Activated CD8-positive, alpha-beta memory T cell treated with anti-CD3 and anti-CD28 coated beads for 1 hour (primary cell): ENCODE measurements at places on chromosomes 5 and 9.

- DNase-seq = no peak
Observed at GRCh38 chr5:112480501-112480900, 61.4 kb upstream of the EPB41L4A start.

GRCh38 chr9:128045831-128046230 is 21.3 kb downstream of the NAIF1 start:
- DNase-seq = no peak

- no peak for DNase-seq
Observed at GRCh38 chr5:96859375-96859774, 16.9 kb upstream of the ERAP2 start.

GRCh38 chr5:173752653-173753052 is 135.5 kb upstream of the CPEB4 start:
- no peak for DNase-seq

DNA sequence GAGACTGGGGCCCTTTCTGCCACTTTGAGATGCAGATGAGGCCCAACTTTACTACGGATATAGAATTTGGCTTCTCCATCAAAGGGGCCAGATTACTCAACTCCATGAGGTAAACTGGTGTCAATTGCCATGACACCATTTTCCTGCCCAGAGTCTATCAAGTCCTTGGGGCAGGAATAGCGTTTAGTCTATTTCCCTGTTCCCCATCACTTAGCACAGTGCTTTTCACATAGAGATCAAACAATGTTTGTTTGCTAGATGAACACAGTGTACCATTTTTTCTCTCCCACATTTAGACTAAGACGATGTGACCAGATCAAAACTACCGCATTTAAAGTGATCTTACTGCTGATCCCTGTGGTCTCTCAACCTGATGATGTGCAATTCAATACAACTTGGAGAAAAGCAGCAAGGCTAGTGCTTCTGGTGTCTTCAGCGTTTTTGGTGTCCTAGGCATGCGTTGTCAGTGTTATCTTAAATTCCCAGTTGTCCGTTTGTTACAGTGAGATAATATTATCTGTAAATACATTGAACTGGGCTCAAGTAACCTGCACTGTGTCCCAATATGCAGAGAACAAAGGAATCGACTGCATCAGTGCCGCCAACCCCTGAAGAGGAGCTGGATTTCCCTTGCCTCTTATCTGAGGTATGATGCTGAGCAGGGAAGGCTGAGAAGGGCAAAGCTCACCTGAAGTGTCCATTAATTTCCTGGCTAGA is 446.2 kb downstream of the PLK2 start:
- DNase-seq = no peak

- no peak for DNase-seq
Observed at GRCh38 chr5:61394793-61395192, 62.7 kb downstream of the ZSWIM6 start.

DNA sequence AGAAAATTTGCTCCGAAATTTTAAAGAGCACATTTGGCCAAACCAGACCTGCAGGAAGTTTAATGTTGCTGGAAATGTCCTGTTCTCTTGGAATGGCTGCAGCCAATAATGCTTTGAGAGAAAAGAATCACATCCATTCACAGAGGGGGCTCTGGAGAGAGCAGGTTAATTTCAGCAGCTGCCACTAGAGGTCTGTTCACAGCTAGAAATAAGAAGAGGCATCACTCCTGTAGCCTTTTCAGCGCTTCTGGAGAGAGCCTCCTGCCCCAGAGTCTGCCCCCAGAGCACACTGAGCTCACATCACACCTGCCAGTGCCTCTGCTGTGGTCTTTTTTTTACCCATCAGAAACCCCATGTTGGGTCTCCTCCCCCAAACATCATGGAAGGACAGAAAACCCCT is 124.8 kb upstream of the RAD23B start:
- DNase-seq = no peak

DNA sequence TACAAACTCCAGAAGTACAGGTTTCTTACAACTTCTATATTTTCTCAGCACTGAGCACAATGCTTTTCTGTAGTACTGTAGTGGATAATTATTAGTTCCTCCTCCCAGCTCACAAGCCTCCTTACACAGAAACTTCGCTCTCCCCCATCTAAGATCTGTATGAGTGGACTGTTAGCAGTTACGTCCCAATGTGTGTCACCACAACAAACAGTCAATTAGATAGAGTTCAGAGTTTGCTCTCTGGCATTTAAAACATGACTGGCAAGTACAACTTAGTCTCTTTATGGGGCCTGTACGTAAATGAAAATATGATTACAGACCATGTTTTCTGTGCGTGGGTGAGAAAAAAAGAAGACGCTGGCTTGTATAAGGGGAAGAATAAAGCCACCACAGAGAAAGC is 631.4 kb upstream of the DMAC1 start:
- DNase-seq = no peak

DNA sequence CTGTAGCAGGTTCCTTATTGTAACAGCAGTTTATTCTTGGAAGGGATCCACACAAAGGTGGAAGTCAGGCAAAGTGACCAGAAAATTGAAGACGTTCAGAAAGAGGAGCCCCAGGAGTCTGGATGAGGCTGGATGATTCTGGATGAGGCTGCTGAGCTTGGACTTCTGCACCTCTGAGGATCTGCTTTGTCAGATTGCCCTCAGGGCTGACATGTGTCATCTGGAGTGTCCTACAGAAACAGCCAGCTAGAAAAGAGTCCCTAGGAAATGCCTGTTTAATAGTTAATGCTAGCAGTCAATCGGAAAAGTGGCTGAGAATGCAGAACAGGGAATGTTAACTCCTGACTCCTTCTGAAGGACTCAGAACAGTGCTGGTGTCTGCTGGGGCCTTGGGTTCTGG is 236.4 kb downstream of the LRRC70 start:
- DNase-seq = no peak

GRCh38 chr9:134263596-134263995 is 62.7 kb upstream of the RXRA start:
- no peak for DNase-seq

GRCh38 chr5:123398058-123398733 is 25.0 kb downstream of the CEP120 start:
- DNase-seq = no peak

- no peak for DNase-seq
Observed at GRCh38 chr5:6395102-6395445, 16.7 kb upstream of the MED10 start.

- no peak for DNase-seq
Observed at GRCh38 chr9:4344946-4345345, 45.1 kb upstream of the GLIS3 start.

DNA sequence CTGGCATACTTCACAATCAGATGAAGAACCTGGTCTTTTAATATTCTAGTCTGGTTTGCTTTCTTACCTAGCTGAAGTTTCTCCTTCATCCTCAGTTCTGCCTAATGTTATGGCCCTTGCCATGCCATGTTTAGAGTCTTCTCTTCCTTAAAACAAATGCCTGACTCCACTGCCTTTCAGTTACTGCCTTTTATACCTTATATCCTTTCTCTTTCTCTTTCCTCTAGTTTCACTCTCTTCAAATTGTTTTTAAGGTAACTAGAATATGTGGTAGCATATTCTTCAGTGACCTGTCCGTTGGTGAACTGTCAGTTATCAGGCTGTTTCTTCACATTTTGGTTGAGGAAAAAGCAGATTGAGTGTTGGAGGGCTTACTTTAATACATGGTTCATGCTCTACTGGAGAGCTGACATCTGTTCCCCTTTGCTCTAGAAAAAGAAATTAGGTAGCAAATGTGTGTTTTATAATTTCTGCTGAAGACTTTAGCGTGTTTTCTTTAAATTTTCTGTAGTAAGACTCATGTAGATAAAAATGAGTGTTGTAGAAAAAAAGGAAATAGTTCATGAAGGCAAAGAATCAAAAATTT is 103.8 kb downstream of the DMXL1 start:
- DNase-seq = no peak

GRCh38 chr9:95793924-95794828 is 81.3 kb upstream of the ERCC6L2 start:
- DNase-seq = no peak

DNA sequence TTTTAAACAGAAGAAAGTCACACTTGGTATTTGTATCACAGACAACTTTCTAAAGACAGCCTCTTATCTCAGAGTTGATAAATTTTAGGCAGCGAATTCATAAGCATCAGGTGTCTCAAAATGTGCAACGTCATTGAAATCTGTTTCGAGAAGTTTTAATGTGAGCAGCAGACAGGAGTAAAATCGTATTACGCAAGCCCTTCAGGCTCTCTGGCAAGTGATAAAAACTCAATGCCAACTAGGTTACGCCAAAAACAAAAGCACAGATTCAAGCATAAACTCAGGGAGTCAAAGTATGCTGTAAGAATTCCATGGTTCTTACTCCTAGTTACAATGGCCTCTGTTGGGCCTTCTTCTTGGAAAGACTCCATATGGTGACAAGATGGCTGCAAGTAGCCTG is 244.7 kb downstream of the SEMA5A start:
- DNase-seq = no peak

GRCh38 chr5:135718651-135719050 is 115.8 kb upstream of the SLC25A48 start:
- no peak for DNase-seq

DNA sequence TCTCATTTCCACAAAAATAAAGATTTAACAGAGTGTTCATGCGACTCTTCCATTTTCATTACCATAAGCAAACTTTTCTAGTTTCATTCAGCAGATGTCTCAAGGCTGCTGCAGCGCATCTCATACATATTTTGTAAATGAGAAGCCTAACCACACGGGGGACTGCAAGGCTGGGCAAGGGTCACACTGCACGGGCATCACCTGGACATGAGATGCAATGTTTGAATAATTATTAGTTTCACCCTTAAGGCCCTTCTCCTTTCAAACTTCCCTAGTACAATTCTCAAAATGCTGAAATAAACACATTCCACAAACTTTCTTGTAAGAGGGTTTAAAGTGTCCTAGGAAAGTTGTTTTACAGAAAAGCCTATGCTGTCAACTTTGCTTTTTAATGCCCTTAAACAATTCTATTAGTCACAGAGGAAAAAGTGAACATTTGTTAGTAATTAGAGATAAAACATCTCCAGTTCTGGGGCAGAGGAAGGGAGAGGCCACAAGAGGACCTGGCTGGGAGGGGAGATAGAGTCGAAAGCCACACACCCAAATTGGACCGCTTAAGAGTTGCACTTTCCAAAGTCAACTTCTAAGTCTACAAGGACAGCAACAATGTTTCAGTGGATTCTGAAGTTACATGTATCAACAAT is 1.3 kb downstream of the DENND1A start:
- DNase-seq = no peak

DNA sequence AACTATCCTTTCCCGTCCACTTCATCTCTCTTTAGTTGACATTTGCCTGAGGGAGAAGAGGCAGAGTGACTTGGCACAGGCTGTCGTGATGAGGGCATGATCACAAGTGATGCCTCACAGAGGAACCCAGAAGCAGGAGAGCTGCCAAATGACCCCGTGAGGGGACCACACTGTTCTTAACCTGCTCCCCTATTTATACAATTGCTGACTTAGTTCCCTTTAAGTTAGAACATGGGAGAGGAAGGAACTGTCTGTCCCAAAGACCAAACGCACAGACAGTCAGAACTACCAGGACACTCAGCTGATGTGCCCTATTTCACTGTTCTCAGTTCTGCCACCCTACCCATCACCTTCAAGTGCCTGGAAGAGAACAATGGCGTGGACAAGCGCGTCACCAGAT is 73.7 kb downstream of the SLC1A3 start:
- no peak for DNase-seq

DNA sequence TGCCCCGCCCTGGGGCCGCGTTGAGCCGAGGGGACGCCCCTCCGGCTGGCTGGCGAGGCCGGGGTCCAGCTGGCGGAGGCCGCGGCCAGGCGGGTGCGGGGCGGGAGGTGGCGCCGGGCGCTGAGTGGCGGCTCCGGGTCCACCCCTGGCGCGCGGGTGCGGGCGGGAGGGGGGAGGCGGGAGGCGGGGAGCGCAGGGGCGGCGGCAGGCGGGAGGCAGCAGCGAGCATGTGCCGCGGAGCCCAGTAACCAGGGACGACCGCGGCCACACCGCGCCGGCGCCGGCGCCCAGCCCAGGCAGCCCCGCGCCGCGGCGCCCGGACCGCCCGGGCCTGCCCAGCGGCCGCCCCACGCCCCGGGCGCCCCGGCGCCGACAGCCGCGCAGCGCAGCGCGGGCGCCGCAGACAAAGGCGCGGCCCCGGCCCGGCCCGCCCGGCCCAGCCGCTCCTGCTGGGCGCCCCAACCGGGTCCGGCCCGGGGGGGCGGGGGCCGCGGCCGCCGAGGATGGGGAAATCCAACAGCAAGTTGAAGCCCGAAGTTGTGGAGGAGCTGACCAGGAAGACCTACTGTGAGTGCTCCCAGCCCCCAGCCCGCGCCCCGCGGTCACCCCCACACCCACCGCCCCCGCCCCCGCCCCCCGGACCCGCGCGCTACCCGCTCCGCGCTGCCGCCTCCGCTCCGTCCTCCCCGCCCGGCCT is at the start of gene NCS1:
NCS1 (plus strand) TSS at position 244 of the 697 bp plus-strand sequence; CDS start at position 504, 260 bp downstream.
- DNase-seq = no peak

GRCh38 chr9:120694559-120694958 is 19.7 kb downstream of the MEGF9 start:
- no peak for DNase-seq

GRCh38 chr5:176899946-176900779 is 1.0 kb upstream of the HK3 start:
- DNase-seq = no peak

GRCh38 chr5:149452665-149453617 is 73.8 kb upstream of the IL17B start:
- no peak for DNase-seq

- DNase-seq = no peak
Observed at GRCh38 chr9:76255781-76256455, 138.3 kb downstream of the RFK start.

DNA sequence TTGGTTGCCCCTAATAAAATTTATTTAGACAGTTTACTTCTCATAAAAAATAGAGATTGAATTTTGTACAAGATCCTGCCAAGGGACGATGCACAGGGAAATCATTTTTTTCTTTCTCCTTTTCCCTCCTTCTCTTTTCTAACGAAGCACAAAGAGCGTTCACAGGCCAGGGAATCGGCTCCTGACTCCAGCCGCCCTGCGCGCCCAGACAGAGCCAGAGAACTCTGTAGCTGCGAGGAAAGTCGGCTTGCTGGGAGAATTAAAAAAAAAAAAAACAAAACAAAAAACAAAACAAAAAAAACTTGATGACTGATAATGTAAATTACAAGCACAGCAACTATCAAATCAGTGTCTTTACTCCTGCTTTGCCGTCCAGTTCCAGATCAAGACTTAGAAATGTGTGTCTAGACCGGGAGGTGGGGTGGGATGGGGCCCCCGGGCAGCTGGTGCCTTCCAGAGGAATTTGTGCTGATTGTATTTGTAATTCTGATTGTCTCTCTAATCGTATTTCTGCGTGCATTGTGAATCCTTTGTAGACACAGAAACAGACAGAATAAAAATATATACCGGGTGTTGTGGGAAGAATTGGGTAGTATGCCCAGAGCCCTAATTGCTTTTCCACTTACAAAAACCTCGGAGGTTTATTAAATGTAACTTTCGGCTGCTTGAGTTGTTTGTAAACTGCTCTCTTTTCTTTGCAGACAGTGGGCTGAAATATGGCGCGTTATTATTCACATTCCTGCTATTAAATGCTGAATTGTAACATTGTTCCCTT is 3.6 kb upstream of the OTP start:
- no peak for DNase-seq
